Activated CD4-positive, alpha-beta memory T cell treated with anti-CD3 and anti-CD28 coated beads for 36 hours (primary cell): ENCODE measurements at places on chromosomes 2 and 18. TPM values are rescaled to one million over a fixed set of nuclear protein-coding genes. Genes with fewer than 3 reads are reported as not detected.

DNA sequence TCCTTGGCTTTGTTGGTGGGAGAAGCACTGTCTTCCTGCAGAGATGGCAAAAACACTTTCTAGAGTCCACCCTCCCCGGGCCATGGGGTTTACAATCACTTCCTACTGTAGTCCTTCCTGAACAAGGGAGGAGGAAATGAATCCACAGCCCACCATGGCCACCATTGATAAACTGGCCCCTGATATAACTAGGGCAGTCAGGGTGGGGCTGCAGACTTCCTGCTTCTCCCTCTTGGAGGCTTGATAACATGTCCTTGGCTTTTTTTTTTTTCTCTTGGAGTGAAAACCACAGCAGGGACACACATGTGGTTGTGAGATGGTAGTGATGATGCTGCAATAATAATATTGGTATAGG, 437.8 kb downstream of the ZNF521 start:
- DNase-seq, result no peak

GRCh38 chr2:73488079-73488478, 102.4 kb downstream of the ALMS1 start:
- no peak for DNase-seq

DNA sequence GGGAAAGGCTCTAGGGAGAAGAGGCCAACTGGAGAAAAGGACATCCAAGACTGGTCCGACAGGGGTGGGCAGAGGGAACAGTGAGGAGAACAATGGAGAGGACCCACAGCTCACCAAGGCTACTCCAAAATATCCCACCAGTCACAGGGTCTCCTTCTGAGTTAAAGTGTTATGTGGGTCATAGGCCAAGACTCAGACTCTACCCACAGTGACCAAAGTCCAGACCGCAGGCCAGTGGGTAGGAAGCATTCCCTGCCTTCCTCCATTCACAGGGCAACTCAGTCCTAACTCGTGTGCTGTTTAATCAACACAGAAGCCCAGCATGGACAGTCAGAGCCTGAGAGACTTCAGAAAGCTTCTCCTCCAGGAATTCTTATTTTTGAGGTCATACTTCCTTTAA, 260.6 kb downstream of the SMAD2 start:
- DNase-seq, result no peak

The LOXHD1 gene
- total RNA-seq, result 0.05 TPM

The IRS1 gene
- total RNA-seq, result 2.1 TPM

The INPP5D gene
- total RNA-seq, result 52.4 TPM

The G6PC2 gene
- total RNA-seq, result not detected
